Amygdala (tissue), 56 donors: ENCODE measurements at places on chromosomes 3 and 15.

GRCh38 chr15:40762919-40763800 is 708 bp upstream of the GCHFR start:
- no peak for DNase-seq

- no peak for DNase-seq
These were observed 57.5 kb downstream of the SST start for GRCh38 chr3:187612656-187613055.

DNA sequence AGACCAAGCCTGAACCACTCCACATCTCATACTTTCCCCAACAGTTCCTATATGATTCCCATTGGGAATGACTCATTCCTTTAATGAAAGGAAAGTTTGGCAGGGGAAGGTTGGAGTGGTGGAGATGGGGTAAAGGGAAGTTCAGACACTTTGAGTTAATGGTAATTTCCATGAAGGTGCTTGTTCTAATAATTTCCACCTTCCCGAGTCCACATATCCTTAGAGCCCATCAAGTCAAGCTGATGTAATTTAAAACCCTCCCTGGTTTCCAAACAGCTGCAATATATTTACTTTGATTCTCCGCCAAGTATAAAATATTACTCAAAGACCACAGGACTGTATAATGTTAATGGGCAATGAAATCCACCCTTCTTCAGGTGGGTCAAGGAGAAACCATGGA is 95.0 kb upstream of the GALNT15 start:
- DNase-seq = no peak

- DNase-seq = no peak
These were observed 3.3 kb downstream of the HES1 start for GRCh38 chr3:194139071-194139813.

- no peak for DNase-seq
These were observed 88.3 kb upstream of the PPIB start for GRCh38 chr15:64251121-64251520.

GRCh38 chr3:85662462-85662861 is 703.7 kb downstream of the CADM2 start:
- DNase-seq = no peak

- DNase-seq = no peak
These were observed 13.4 kb upstream of the NPHP3 start for GRCh38 chr3:132735589-132735988.

- DNase-seq = peak; percentile 18
These were observed 95.7 kb upstream of the SLC2A2 start for GRCh38 chr3:171122240-171122639.

DNA sequence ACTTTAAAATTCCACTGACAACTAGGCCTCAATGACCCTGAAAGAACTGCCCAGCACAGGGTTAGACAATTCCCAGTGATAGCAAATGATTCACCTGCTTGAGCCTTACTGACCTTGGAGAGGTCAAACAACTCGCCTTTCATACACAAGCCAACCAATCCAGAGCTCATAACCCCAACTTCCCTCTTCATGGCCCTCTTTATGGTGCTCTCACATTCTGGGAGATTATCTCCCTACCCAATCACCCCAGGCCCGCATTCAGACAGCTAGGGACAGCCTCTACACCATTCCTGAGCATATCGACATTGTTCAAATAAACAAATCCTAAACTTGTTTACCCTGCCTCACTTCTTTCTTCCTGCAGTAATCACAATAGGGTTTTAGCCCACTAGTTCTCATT is 32.2 kb upstream of the COLQ start:
- DNase-seq = no peak

DNA sequence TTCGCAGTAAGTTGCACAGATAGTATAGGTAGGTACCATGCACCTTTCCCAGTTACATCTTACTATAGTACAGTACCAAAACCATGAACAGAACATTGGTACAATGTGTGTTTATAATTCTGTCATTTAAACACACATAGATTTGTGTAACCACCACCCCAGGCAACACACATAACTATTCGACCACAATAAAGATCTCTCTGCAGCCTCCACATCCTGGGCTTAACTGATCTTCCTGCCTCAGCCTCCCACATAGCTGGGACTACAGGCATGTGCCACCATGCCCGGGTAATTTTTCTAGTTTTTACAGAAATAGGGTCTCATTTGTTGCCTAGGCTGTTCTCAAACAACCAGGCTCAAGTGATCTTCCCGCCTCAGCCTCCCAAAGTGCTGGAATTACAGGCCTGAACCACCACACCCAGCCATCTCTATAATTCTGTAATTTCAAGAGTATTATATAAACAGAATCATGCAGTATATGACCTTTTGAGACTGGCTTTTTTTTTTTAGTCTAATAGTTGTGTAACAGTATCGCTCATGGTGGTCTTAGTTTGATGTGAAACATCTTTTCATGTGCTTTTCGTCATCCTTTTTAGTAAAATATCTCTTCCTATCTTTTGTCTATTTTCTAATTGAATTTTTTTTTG is 13.3 kb upstream of the TMF1 start:
- DNase-seq = no peak
